A549 treated with Hydrocortisone at 1 μM for 4 hours (cell line): ENCODE measurements at places on chromosomes 13 and 19. TPM values are rescaled to one million over a fixed set of nuclear protein-coding genes. Genes with fewer than 3 reads are reported as not detected.

Gene NOP53
- 227 to 307 TPM (median 238 TPM) in 5 replicates for total RNA-seq

Gene IGSF23
- 0.15 to 0.84 TPM (median 0.66 TPM) in 5 replicates for total RNA-seq

Gene TMC4
- 0.73 to 1.5 TPM (median 1.1 TPM) in 5 replicates for total RNA-seq

Gene TEKTIP1
- 0.20 to 0.23 TPM in 2 of 5 replicates, not detected in the others for total RNA-seq

Gene CRB3
- 3.1 to 4.6 TPM (median 4.2 TPM) in 5 replicates for total RNA-seq

Gene SSC5D
- total RNA-seq: 0.34 to 1.2 TPM (median 0.77 TPM) in 5 replicates

Gene NRTN
- total RNA-seq: 0.55 to 1.4 TPM (median 1.2 TPM) in 5 replicates
